ENCODE measurements at places on chromosomes 12 and 14. TPM values are rescaled to one million over a fixed set of nuclear protein-coding genes. Genes with fewer than 3 reads are reported as not detected.

Gene RBP5
- not detected for total RNA-seq

Gene CLEC4D
- not detected for total RNA-seq

Gene EXOC5
- 82.8 TPM for total RNA-seq

Gene TDRD9
- 2.7 TPM for total RNA-seq

Gene REP15
- total RNA-seq = 6.5 TPM

Gene FAM90A1
- 0.13 TPM for total RNA-seq

Gene SLC17A8
- total RNA-seq = not detected

Gene SLC4A8
- 4.1 TPM for total RNA-seq

Gene GLT1D1
- total RNA-seq = not detected

Gene DIO3
- 0.52 TPM for total RNA-seq

Gene ST8SIA1
- 17.4 TPM for total RNA-seq

Gene TCL1B
- not detected for total RNA-seq

Gene GNB3
- total RNA-seq = 4.3 TPM

Gene BBS10
- total RNA-seq = 20.0 TPM

Gene CDCA3
- total RNA-seq = 18.7 TPM

Gene DYRK4
- total RNA-seq = 44.9 TPM

Gene BIN2
- total RNA-seq = not detected

Gene IFI27
- 66.0 TPM for total RNA-seq

Gene METTL25
- 21.7 TPM for total RNA-seq

Gene ACOT6
- not detected for total RNA-seq

Gene CYP27B1
- 0.22 TPM for total RNA-seq

Gene ANO4
- total RNA-seq = 0.32 TPM

Gene EVL
- total RNA-seq = 18.7 TPM

Gene TAS2R30
- total RNA-seq = 12.6 TPM

Gene ACSM4
- not detected for total RNA-seq

Gene METTL17
- total RNA-seq = 37.6 TPM

Gene SVOP
- under 0.01 TPM for total RNA-seq

Gene TAS2R7
- not detected for total RNA-seq

Measured in articular chondrocyte of knee joint (primary cell).